ENCODE measurements at places on chromosomes 4 and X.

DNA sequence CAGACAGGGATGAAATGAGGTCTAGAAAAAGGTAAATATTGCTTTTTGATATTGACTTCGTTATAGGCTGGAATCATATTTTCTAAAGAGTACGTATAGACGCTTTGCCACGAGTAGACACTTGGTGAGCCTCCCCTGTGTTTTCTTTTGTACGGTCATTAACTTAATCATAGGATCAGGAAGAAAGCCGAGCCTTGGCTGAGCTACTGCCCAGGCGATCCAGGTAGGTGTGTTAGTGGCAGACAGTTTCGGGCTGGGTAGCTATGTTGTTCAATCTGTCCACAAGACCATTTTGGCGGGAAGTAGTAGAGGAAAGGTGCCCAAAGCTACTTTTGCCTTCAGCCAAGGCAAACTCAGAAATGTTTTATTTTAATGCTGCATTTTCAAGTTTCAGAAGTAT, 8.8 kb downstream of the PRDM8 start:
- DNase-seq: no peak

- DNase-seq: no peak
Observed at GRCh38 chr4:26088433-26088928, 174.5 kb downstream of the SMIM20 start.

- peak; percentile 37 for DNase-seq
Observed at GRCh38 chr4:51885363-51885762, 42.4 kb downstream of the DCUN1D4 start.

- DNase-seq: no peak
Observed at GRCh38 chr4:40152637-40153036, 44.2 kb upstream of the RHOH start.

- no peak for DNase-seq
Observed at GRCh38 chr4:103497692-103498091, 222.1 kb downstream of the TACR3 start.

DNA sequence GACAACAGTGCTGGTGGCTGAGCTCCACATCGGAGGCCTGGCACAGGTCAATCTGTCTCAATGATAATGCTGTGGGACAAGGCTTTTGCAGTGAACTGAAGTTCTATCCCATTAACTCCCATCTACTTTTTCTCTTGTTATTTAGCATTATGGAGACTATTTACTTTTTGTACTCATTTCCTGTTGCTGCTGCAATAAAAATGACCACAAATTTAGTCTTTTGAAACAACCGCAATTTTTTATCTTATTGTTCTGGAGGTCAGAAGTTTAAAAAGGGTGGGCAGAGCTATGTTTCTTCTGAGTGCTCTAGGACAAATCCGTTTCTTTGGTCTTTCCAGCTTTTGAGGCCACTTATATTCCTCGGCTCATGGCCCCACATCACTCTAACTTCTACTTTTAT, 111.0 kb upstream of the PITX2 start:
- no peak for DNase-seq

GRCh38 chr4:182556580-182556979, 313.4 kb downstream of the TENM3 start:
- no peak for DNase-seq

- DNase-seq: no peak
Observed at GRCh38 chrX:154515090-154515965, 704 bp downstream of the FAM3A start.

- no peak for DNase-seq
Observed at GRCh38 chr4:107561481-107561880, 158.6 kb downstream of the PAPSS1 start.

- no peak for DNase-seq
Observed at GRCh38 chrX:25600776-25601175, 537.4 kb upstream of the MAGEB18 start.
